ENCODE measurements at places on chromosomes 4 and X.

- no peak for DNase-seq
Observed at GRCh38 chr4:127188847-127189246, 443.9 kb upstream of the INTU start.

- DNase-seq, result no peak
Observed at GRCh38 chr4:95546866-95547714, 1.7 kb downstream of the UNC5C start.

GRCh38 chrX:6930307-6930849 lies 217.1 kb upstream of the STS start:
- DNase-seq, result no peak

DNA sequence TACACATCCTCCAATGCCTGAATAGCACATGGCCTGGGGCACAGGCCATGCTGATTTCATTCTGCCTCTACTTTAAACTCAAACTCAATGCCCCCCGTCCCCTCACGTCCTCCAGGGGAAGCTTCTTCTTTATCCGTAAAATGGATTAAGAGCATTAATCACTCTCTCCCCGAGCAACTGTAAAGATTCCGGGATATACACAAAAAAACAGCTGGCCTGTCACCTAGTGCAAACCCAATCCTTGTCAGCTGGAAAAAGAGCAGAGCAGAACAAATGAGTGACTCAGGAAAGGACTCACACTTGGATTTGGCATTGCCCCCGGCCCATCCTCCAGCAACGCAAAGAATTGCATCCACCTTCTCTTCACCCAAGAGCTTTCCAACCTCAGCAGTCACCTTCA lies 7.8 kb downstream of the QDPR start:
- no peak for DNase-seq

DNA sequence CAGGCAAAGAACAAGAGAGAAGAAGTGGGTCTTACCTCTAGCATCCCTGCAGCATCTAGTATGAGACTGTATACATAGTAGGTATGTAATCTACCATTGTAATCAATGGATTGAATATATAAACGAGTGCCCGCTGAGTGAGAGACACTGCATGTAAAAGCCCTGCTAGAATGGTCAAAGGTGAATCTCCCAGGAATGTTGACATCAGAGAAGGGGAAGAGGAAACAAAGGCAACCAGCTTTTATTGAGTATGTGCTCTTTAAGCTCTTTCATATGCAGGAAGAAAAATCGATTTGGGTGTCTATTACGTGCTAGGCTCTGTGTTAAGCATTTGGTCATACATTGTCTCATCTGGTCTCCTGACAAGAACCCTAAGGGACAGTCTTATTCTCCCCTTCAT lies 91.9 kb upstream of the KLHL13 start:
- no peak for DNase-seq

DNA sequence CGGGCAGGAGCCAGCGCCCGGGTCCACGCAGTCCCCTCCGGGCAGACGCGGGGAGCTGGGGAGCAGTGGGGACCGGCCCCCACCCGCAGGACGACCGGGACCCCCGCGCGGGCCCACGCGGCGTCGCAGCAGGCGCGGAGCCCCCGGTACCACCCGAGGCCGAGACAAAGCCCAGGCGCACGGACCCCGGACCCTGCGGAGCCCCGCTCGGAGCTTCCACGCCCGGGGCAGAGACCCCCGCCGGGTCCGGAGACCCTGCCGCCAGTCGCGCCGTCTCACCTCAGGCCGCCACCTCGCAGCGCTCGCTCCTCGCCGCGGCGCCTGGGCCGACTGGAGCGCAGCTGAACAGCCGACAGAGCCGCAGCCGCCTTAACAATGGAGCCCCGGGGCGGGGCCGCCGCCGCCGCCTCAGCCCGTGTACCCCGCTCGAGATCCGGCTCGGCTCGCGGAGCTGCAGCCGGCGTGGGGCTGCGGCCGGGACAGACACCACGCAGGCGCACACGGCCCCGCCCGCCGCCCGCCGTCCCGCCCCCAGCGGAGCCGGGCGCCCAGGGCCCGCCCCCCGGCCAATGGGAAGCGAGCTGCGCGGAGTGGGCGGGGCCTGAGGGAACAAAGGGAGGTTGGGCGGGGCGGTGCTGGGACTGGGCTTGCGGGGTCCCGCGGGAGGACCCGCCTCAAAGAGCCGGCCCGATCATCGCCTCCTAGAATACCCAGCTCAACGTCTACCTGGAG lies at the start of gene AFAP1:
Gene AFAP1 (minus strand): TSS at position 485 of the 732 bp plus-strand sequence. CDS start 67,783 bp downstream, outside the sequence.
- DNase-seq, result peak; percentile 91

GRCh38 chrX:68180579-68180978 lies 252.7 kb downstream of the OPHN1 start:
- DNase-seq, result no peak

GRCh38 chrX:30343206-30343605 lies 34.0 kb upstream of the NR0B1 start:
- DNase-seq, result no peak

DNA sequence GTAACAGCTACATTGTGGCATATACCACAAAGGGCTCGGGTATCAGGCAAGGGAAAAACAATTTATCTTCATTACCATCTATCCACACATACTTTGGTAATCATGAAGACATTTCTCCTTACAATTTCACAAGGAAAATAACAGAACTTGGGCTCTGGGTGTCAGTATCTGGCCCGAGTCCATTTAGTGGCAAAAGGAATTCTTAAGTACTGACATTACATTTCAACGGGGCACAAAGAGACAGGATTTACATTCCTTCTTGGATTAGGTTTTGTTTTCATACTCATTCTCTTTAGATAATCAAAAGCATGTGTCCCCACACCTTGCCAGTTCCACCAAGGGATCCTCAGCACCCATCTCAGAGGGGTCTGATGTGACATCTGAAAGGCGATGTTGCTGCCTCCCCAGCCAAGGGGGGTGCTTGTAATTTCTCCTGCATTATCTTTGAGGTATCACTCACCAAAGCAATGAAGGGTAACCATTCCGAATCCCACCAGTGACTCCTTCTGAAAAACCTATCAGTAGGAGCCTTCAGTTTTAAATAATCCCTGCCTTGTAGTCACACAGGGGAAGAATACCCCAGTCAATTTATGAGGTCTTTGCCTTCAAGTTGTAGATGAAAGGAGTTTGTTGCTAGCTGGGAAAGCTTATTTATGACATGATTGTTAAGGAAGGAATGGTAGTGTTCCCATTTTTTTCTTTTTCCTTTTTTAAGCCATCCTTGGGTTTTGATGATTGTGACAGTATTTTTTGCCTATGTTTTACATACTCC lies 118.6 kb downstream of the PALLD start:
- DNase-seq, result no peak

GRCh38 chr4:158147151-158147550 lies 25.7 kb downstream of the GASK1B start:
- DNase-seq, result no peak

DNA sequence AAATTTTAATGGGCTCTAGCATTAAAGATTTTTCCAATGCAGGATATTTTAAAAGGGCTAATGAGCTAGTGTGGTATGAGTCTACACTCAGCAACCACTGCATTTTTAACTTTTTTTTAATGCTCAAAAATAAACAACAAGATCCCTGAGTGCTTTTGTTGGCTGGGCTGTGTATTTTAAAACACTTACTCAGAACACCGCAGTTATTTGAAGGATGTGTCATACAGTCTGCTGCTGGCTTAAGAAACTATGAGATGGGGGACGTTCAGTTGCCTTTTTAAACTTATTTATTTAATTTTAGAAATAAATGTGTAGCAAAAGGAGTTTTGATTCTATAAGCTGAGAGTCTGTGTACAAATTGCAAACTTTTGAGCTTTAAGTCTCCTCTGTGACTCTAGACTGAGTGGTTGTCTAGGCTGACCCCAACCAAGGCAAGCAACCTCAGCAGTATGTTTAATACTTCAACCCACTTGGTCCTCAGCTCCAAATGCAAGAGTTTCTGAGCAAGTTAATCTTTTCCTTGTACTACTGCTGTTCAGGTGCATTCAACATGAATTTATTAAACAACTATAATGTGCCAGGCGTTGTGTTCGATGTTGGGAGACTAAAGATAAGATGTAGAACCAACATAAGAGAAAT lies 278.6 kb upstream of the DIPK2B start:
- DNase-seq, result no peak

- no peak for DNase-seq
Observed at GRCh38 chr4:99950913-99951254, 809 bp upstream of the H2AZ1 start.

DNA sequence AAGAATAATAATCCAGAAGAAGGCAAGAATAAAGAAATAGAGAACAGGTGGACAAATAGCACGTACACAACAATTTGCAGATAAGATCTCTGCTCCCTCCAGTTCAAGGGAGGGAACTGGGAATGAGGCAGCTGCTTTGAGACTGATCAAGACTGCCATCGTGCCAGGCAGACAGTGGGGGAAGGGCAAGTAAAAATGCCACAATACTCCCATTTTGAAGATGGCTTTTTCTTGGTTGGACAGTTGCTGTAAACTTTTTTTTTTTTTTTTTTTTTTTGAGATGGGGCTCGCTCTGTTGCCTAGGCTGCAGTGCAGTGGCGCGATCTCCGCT lies 17.2 kb downstream of the USP11 start:
- DNase-seq, result no peak

GRCh38 chr4:1105067-1105466 lies 8.3 kb downstream of the RNF212 start:
- DNase-seq, result no peak

DNA sequence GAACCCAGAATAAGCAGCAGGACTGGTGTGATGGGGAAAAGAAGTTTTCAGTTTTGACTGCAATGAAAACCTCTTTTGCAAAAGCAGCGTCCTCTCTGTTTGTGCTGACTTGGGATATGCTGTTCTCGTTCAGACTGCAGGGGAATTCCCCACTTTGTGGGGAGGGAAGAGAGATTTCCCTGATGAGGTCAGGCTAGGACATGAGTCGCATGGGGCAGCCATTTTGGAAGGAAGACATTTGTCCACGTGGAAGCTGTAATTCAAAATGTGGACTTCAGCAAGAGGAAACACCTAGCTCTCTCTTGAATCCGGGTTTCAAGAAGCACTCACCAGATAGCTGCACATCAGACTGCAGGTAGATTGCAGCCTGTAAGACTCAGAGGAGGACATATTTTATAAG lies 39.3 kb downstream of the ING2 start:
- DNase-seq, result no peak

DNA sequence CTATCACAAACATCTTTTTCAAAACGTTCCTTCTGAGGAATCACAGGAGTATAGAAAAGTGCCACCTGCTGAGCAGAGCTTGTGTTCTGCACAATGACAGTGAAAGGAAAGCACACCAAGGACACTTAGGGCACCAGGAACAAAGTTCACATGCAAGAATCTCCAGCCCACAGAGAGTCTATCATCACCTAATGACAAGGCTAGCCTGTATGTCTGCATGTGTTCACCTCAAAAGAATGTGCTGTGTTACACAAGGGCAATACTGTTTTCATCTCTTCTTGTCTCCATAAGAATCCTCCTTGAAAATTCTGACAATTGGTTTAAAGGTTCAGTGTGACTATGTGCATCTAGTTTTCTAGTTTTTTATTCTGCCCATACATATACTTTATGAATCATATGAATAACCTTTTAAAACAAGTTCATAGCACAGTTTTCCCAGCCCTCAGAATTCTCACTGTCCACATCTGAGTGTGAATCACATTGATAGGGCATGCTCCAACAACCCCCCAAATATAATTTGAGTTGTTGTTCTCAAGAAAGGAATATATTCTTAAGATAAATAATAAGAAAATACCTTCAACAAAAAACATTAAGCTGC lies 118.0 kb downstream of the PWWP3B start:
- DNase-seq, result no peak

GRCh38 chr4:133424605-133425004 lies 275.5 kb downstream of the PCDH10 start:
- DNase-seq, result no peak

DNA sequence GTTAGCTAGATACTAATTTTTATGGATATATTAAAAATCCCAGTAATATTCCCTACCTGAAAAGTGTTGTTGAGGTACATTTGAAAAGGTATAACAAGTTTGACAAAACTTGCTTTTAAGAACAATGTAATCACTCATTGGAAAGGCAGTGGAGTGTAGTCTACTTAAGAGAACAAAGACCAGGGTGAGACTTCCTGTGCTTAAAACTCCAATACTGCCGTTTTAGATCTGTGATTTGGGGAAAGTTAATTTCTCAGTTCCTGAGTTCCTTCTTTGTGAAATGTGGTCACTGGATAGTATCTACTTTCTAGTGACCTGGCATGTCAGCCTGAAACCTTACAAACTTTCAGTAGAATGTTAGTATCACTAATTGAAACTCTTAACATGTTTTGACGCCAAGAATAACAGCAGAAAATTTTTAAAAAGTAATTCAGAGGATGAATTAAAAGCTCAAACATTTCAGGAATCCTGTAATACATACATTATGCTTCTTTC lies 56.8 kb downstream of the PCDH7 start:
- no peak for DNase-seq

- no peak for DNase-seq
Observed at GRCh38 chr4:61555789-61556188, 355.7 kb downstream of the ADGRL3 start.

DNA sequence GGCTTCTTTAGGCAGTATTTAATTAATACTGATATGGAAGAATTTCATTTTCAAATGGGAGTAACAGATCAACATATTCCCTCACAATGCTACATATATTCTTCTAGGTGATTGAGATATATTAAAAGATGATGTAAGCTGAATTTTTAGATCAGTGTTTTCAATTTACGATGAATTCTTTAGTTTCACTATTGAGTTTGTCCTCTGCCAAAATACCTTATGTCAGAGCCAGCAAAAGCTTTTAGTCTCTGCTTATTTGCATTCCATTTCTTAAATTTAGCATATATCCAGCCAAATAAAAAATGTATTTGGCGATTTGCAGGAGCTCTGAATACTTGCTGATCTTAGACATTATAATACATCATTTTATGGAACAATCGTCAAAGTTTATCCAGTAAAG lies 144.3 kb downstream of the MOSPD2 start:
- no peak for DNase-seq

DNA sequence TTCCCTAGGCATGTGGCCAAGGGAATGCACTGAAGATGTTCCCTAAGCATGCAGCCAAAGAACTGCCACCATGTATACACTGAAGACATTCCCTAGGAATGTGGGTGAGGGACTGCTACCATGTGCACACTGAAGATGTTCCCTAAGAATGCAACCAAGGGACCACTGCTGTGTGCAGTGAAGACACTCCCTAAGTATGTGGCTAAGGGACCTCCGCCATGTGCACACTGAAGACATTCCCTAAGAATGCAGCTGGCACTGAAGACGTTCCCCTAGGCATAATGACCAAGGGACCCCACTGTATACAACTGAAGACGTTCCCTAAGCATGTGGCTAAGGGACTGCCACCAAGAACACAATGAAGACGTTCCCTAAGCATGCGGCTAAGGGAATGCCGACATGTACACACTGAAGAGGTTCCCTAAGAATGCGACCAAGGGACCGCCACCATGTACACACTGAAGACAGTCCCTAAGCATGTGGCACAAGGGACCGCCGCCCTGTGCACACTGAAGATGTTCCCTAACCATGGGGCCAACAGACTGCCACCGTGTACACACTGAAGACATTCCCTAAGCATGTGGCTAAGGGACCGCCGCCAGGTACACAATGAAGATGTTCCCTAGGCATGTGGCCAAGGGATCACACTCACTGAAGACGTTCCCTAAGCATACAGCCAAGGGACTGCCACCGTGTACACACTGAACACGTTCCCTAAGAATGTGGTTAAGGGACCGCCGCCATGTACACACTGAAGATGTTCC lies 25.6 kb downstream of the DHRSX start:
- DNase-seq, result no peak

- no peak for DNase-seq
Observed at GRCh38 chrX:152656890-152657289, 19.2 kb downstream of the GABRQ start.

GRCh38 chr4:10366628-10367027 lies 90.6 kb downstream of the ZNF518B start:
- no peak for DNase-seq
